ENCODE measurements at places on chromosomes 13 and 19.

GRCh38 chr13:110557610-110558305 lies 3.8 kb downstream of the RAB20 start:
- DNase-seq, result no peak

- no peak for DNase-seq
These were observed 390.1 kb downstream of the TDRD3 start for GRCh38 chr13:60787083-60787482.

DNA sequence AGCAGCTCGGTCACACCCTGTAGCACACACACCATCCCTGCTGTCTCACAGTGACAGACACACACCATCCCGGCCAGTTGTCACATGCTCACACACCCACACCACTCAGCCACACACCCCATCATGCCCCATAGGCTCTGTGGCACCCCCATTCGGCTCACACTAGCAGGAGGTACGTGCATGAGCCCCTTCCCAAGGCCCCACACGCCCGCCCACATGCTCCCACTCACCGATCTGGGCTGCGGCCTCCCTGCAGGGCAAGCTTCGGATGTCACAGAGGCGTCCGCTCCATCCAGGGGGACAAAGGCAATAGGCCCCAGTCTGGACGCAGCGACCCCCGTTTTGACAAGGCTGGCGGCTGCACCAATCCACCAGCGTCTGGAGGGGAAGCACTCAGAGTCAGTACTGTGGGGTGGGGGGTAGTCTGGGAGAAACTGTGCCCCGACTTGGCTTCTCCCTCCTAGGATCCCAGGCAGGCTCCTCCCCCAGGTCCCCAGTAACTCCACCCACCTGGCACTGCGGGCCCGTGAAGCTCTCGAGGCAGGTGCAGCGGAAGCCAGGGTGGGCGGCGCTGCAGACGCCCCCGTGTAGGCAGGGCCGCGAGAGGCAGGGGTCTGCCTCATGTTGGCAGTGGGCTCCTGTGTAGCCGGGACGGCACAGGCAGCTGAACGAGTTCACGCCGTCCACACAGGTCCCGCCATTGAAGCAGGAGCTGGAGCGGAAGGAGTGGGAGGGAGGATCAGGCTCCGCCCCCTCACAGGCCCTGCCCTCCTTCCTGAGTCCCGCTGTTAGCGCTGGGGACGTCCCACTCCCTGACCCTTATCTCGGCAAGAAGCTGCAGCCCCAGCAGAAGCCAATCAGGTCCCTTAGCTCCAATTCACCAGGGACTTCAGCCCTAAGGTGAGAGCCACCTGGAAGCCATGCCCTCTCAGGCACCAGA lies 20.1 kb downstream of the NOTCH3 start:
- no peak for DNase-seq

- DNase-seq, result no peak
These were observed 3.5 kb upstream of the TBC1D4 start for GRCh38 chr13:75485286-75486062.

DNA sequence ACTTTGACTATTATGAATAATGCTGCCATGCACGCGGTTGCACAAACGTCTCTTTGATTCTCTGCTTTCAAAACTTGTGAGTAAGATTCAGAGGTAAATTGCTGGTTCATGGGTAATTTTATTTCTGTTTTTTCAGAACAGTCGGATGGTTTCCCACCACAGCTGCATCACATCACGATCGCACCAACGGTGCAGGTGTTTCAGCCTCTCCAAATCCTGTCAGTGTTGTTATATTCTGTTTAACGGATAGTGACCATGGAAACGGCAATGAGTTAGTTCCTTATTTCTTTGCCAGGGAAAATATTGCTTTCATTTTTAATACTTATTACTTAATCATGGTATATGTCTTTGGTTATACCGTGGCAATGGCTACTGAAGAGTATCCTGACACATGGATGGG lies 19.1 kb upstream of the ZNF835 start:
- no peak for DNase-seq

GRCh38 chr13:45178349-45179162 lies 22.3 kb downstream of the KCTD4 start:
- no peak for DNase-seq

GRCh38 chr13:73325723-73326558 lies 267.1 kb downstream of the KLF5 start:
- no peak for DNase-seq

DNA sequence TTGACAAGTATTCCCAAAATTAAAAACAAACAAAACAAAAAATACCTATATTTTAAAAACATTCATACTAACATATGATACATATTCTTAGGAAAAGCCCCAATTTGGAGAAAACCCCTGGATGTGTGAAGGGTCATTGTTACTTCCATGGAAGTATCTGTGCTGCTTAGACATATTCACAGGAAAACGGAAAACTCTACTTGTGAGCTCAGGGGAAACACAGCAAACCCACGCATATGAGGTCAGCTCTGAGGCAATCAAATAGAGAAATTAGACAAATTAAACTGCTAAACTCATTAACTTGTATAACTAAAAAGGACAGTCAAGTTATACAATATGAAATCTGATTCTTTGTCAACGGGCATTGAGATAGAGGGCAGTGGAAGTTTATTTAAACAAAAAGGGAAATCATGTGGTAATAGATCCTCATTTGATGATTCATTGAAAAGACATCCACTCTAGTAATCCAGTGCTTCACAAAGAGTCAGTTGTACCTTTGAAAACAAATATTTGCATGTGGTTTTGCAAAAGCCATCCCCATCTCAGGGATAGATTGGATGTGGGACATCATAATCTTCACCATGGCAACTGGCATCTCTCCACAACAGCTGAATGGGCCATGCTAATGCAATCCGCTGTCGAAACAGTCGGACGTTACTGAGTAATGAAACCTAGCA lies 423.4 kb downstream of the ITGBL1 start:
- DNase-seq, result no peak

DNA sequence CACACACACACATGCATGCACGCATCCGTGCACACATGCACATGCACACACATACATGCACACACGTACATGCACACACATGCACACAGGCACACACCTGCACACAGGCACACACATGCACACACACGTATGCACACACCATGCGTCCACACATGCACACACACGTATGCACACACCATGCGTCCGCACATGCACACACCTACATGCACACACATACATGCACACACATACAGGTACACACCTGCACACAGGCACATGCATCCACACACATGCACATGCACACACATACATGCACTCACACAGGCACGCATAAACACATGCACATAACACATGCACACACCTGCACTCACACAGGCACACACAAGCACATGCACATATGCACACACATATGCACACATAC lies 112.1 kb downstream of the DPF1 start:
- no peak for DNase-seq

DNA sequence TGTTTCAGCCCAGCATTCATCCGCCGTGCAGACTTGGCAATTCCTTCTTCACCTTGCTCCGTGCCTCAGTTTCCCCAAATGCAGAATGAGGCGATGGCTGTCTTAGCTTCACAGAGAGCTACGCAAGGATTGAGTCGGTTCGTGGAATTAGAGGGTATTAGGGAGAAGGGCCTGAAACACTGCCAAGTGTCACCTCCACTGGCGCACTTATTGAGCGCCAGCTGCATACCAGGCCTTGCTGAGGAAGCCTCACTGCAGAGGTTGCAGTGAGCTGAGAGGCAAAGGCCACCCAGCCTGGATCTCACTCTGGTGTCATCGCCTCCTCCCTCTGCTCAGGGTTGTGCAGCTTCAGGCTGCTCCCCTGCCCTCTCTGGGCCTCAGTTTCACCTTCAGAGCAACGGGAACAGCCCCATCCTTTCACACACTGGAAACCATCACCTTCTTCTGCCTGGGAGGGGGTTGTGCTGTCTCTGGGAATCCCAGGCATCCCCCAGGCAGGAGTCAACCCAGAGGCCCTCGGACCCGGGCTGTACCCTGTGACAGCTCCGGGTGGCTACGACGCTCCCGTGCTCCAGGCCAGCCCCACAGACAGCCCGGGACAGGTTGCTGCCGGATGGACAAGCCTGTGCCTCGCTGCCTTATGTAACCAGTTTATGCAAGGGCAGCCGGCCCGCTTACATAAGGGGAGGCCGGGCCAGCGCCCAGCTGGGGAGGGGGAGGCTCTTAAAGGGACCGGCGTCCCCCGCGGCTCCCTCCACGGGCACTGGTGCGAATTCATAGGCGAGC lies 31.9 kb downstream of the NFIC start:
- no peak for DNase-seq

- DNase-seq, result peak; percentile 16
These were observed 363 bp downstream of the CACNA1A start for GRCh38 chr19:13505761-13506470.

DNA sequence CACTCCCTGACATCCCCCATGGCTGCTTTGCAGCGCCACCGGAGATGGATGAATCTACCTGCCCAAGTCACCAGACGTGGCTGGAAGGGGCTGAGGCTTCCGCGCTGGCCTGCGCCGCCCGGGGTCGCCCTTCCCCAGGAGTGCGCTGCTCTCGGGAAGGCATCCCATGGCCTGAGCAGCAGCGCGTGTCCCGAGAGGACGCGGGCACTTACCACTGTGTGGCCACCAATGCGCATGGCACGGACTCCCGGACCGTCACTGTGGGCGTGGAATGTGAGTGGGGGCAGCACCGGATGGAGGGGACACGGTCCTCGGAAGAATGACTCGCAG lies 4.6 kb downstream of the ICAM5 start:
- no peak for DNase-seq

DNA sequence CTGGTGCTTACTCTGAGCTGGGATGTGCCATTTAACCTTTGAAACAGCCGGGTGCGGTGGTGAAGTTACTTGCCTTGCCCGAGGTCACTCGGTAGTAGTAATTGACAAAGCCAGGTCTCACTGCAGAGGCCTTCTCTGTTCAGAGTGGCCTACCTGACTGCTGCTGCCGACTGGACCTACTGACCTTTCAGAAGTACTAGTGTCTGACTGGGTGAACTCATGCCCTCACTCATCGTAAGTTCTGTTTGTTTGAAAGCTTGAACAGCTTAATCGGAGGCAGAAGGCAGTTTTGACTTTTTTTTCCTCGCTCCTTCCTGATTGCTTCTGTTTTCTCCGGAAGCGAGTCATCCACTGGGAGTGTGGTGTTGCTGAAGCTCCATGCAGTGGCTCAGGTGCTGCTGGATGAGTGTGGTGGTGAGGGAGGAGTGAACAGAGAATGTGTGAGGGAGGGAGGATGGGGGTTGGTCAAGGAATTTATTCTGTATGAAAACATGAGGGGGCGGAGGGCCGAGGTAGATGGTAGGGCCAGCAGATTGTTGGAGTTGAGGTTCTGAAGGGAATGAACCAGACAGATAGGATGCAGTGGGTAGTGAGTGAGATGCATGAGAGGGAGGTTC lies 2.7 kb downstream of the SPINT2 start:
- no peak for DNase-seq

DNA sequence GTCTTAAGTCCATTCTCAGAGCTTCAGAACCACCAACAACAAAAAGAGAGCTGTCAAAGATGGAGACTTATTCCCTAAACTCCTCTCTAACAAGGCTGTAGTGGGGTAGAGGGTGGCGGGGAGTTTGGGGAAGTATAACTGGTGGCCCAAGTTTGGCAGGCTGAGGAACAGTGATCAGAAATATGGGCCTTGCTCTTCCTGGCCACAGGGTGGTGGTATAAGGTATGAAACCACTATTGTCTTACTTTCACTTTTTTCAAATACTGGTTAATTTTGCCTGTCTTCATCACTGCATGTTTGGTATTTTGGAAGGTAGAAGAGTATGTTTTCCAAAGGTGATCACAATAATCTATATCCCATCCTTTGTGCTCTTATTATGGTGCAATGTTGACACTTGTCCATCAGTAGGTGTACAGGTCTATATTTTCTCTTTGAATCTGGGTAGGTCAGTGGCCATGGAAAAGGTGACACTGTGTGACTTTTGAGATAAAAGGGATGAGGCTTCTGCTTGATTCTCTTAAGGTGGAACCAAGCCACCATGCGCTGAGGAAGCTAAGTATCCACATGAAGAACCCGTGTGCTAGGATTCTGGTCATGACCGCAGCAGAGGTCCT lies 23.2 kb upstream of the GPC5 start:
- peak; percentile 43 for DNase-seq

DNA sequence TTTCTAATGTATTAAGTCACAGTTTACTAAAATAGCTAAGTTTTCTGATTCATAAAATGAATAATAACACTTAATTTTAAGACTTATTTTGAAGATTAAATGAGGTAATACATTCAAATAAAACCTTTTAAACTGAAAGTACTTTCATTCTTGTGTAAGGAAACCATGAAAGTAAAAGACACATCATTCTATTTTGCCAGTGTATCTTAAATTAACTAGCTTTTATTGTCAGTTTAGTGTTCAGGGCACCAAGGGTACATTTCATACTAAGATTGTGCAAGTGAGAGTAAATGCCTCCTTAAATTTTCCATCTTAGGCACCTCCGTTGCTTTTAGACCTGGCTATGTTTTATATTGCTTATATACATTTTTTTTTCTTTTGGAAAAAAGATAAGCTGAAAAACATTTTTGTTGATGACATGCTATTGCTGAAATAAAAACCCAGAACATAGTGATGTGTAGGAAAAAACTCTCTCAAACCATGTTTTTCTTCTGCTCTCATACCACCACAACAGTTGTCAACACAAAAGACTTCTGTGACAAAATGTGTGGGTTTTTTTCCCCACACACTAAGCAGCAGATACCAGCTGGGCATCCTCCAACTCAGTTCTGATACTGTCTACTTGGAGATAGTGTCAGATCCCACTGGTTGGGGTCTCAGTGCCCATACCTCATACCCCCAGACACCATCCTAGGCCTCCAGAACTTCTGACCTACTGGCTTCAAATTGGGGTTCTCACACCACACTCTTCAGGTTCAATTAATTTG lies 30.7 kb upstream of the LPAR6 start:
- DNase-seq, result no peak

DNA sequence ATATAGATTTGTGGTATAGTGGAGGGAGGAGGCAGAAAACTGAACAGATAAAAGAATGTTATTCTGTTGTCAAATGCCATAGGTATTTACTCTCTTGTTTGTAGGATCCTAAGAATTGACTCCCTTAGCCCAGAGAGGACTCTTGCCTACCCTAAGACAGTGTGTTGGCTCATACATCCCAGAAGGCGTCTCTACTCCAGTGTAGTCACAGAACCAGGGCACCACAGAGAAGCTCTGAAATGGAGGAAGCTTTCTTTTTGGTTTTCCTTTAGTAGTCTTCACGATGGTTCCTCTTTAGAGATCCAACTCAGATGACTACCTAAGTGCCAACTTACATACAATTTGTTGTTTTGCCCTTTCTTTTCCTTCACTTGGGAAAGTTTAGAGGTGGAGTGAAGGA lies 14.0 kb downstream of the GPR183 start:
- no peak for DNase-seq

GRCh38 chr19:42032431-42032830 lies 37.6 kb downstream of the GRIK5 start:
- no peak for DNase-seq

DNA sequence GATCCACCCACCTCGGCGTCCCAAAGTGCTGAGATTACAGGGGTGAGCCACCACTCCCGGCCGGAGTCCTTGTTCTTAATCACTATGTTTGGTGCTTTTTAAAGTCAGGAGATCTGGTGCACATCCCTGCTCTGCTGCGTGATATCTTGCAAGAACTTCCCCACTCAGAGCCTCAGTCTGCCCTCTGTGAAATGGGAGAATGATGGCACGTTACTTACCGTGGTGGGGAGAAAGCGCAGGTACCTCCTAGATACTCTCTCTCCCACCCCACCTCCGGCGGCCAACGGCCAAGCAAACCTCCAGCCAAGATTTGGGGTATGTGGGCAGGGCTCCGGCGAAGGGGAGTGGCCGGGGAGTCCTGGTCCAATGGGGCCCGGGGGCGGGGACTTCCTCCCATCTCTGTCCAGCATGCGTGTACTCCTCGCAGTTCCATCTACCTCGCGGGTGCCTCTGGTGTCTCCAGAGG lies at the start of gene RYR1:
Gene RYR1 (plus strand): TSS at position 424 of the 466 bp plus-strand sequence. CDS start 139 bp downstream, outside the sequence.
- no peak for DNase-seq

- no peak for DNase-seq
These were observed 62.9 kb downstream of the NHLRC3 start for GRCh38 chr13:39100996-39101738.

All from T-helper 2 cell (primary cell).